ENCODE measurements at places on chromosomes 7 and 10.

DNA sequence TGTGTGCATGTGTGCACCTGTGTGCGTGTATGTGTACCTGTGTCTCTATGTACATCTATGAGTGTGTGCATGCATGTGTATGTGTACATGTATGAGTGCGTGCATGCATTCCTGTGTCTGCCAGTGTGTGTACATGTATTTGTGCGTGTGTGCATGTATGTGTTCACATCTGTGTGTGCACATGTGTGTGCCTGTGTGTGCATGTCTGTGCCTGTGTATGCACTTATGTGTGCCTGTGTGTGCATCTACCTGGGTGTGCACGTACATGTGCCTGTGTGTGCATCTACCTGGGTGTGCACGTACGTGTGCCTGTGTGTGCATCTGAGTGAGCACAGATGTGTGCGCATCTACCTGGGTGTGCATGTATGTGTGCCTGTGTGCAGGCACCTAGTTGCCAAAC is 102.2 kb upstream of the DIP2C start:
- no peak for DNase-seq

DNA sequence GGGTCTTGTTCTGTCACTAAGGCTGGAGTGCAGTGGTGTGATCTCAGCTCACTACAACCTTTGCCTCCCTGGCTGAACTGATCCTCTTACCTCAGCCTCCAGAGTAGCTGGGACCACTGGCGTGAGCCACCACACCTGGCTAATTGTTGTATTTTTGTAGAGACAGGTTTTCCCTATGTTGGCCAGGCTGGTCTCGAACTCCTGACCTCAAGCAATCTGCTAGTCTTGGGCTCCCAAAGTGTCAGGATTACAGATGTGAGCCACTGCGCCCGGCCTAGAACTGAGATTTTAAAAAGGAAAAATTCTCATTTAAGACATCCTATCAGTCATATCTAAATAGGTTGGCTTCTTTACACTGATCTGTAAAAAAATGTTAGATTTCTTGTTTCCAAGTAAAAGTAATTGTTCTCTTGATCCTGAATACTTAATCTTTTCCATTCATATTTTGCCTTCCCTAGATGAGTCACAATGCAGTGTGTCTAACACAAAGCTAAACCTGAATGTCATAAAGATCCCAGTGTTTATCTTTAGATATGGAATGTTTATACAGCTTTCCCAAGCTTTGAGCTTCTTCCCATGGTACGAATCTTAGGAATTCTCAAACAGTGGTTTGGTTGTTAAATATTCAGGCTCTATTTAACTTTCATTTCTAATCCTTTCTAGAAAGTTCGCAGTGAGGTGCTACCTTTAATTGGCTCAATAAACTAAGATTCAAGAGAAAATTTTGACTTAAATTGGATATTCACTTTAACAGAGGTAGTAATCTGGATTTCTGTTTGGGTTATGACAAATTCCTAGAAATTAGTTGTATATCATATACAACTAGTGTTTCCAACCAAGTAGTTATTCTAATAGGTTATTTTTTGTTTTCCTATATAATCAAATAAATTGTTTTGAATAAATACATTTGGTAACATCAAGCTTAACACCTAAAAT is 12.1 kb upstream of the LAMB1 start:
- DNase-seq, result no peak

GRCh38 chr10:21943633-21944265 is 59.8 kb downstream of the DNAJC1 start:
- no peak for DNase-seq

DNA sequence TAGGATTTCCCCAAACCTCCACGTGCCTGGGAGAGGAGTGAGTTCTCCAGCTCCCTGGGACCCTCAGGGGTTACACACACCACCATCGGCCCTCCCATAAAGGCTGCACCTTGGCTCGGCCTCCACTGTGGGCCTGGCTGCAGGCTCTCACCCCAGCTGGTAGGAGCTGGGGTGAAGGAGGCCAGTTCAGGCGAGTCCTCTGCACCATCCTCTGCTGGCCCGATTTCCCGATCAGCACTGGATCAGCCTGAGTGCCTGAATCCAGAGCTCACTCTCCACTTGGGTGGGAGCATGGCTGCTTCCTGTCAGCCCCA is 115.1 kb upstream of the RET start:
- DNase-seq, result no peak

DNA sequence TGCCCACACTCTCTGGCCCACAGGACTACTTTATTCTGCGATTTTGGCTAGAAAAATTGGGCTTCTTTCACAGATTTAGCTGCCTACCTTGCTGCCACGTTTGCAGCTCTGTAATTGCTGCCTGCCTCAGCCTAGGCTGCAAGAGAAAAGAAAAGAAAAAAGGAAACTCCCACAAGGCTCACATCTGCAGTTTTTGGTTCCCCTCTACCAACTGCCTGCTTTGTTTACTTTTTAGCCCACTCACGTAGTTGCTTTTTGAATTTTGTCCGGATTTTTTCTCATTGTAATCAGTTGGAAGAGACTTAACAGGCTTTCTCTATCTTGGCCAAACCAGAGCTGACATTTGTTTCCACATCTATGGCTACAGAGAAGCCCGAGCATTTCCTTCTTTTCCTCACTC is 24.3 kb downstream of the SUN3 start:
- DNase-seq, result no peak

DNA sequence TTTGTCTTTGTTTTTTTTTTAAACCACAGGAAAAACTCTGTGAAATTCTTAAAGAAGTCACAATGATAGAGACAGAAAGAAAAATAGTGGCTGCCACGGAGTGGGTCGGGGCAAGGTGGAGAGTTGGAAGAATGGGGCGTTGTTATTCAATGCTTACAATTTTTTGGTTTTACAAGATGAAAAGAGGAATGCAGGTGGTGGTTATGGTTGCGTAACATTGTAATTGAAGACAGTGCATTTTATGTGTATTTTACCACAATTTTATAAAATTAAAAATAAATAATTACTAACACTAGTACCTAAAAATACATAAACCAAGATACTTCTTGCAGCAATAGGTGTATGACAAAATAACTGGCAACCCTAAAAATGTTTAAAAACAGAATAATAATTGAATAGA is 76.9 kb upstream of the VOPP1 start:
- DNase-seq, result no peak

DNA sequence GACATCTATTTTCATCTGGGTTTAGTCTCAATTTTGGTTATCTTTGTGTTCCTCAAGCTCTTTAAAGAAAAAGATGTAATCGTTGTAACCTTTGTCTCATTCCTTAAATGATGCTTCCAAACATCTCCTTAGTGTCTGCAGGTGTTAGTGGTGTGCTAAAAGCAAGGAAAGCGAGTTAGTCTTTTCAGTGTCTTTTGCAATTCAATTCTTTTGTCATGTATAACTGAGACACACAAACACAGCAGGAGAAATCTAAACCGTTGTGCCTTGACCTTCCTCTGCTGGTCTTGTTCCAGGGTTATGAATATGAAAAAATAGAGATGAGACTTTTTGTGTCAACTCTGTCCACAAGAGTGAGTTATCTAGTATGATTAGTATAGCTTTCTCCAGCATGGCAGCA is 40.7 kb downstream of the PIK3CG start:
- DNase-seq, result no peak

- no peak for DNase-seq
Observed at GRCh38 chr10:60644436-60645130, 133.7 kb upstream of the CDK1 start.

- DNase-seq, result no peak
Observed at GRCh38 chr10:98299341-98299740, 31.3 kb upstream of the LOXL4 start.

DNA sequence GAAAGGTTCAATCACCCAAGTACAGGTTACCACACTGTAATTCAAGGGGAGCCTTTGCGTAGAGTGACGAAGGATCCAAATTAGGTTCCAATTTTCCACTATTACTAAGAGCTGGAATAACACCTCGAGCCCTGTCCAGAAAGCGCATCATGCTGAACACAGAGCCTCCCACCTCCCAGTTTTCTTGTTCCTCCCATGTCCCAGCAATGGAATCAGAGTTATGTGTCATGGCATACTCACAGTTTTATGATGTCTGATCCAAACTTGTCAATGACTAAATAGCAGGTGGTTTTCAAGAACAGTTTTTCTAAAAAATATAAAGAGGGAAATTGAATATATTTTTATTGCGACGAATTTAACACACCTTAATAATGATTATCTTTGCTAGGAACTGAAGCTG is 50.6 kb downstream of the AOAH start:
- no peak for DNase-seq

GRCh38 chr10:112973046-112973445 is 23.0 kb downstream of the TCF7L2 start:
- DNase-seq, result no peak

DNA sequence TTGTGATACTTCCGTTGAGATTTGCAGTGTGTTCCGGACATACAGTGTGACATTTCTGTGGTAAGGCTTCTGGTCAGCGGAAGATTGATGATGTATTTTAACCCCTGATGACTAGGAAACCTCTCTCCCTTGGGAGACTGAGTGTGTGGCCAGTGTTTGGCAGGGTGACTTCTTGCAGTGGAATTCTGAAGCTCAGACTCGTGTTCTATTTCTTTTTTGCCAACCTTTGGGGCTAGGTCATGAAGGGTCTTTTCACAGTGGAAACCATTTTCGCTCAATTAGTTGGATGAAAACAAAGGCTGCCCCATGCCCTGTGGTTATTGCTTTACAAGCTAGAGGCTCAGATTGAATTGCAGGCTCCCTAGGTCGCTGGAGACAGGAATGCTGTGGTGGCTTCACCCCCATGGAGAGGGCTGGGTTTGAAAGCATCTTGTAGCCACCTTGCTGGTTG is 288.9 kb downstream of the BBS9 start:
- DNase-seq, result no peak

DNA sequence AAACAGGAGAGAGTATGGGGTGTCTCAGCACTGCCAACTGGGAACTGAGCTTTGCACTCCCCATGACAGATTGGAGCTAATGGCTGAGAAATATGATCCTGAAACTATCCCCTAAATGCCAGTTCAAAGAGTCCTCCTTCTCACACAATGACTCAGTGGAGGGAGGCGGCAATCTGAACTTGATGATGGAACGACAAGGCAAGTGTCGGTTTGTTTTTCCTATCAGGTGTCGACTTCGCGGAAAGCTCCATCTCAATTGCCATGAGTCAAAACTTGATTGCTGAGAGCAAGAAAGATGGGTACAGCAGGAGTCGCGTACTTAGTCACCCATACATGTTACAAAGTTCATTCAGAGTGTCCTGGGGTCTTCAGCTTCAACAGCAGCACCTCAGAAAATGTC is 52.5 kb downstream of the NPY start:
- DNase-seq, result no peak

- no peak for DNase-seq
Observed at GRCh38 chr10:13503745-13504463, 24.9 kb downstream of the BEND7 start.

GRCh38 chr10:77965294-77965693 is 38.7 kb upstream of the DLG5 start:
- no peak for DNase-seq

- DNase-seq, result no peak
Observed at GRCh38 chr10:86446987-86447386, 74.6 kb downstream of the WAPL start.

DNA sequence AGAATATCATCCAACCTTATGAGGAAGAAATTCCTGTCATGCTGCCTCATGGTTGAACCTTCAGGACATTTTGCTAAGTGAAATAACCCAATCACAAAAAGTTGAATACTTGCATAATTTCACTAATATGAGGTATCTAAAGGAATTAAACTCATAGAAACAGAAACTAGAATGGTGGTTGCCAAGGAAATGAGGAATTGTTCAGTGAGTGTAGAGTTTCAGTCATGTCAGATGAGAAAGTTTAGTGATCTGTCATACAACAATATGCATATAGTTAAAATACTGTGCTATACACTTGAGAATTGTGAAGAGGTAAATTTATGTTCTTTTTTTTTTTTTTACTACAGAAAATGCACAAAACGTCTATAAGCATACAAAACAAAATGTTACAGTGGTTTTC is 60.7 kb downstream of the R3HCC1L start:
- DNase-seq, result no peak

- no peak for DNase-seq
Observed at GRCh38 chr10:46247808-46248569, 38.8 kb upstream of the ANTXRL start.

GRCh38 chr7:40530292-40530691 is 395.5 kb downstream of the SUGCT start:
- DNase-seq, result no peak

GRCh38 chr10:49207936-49208487 is 19.8 kb upstream of the TMEM273 start:
- no peak for DNase-seq

DNA sequence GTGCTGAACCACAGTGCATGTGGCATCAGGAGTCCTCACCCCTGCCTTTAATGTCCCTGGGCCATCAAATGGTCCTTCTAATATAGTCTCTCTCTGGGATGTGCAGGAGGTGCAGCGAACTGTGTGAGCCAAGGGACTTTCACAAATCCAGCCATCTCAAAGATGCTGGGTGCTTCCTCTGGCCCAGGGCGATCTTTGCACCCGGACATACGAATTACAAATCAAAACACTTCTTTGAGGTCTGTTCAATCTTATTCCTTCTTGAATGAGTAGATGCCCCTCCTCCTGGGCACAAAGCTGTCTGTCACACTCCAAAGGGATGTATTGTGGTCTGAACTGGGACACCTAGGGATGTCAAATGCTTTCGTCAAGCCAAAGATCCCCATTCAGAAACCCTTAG is 60.6 kb downstream of the VSTM4 start:
- no peak for DNase-seq

GRCh38 chr7:22256541-22257096 is 100.3 kb downstream of the RAPGEF5 start:
- no peak for DNase-seq
